ENCODE measurements at places on chromosomes 16 and 17.
A peak's percentile ranks its signal among the peaks of the same experiment; 100 is the strongest.

DNA sequence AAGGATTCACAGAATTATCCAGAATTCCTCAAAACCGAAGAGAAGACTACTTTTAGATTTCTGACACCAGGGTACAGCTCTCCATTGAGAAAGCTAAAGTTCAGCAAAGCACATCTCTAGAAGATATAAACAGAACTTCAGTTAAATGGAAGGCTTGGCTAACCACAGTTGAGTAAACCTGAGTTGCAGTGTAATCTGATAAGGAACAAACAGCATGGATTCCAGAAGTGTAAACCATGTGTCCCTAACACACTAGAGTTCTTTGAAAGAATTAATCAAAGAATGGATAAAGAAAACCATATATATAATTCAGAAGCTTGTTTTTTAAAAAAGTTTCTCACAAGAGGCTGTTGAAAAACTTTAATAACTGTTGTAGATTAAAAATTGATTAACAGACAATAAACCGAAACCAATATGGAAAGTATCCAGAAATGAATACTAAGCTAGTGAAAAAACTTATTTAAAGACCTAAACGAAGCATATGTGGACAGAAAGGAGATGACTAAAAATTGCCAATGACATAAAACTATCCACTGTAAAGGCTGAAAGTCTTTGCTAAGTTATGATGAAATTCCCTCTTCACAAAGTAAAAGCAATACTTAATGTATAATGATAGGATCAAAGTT is 4.3 kb downstream of the RNF43 start:
- ATAC-seq = no peak

GRCh38 chr17:14826358-14826757 is 438.8 kb downstream of the PMP22 start:
- ATAC-seq = no peak

- peak; percentile 64 for ATAC-seq
Observed at GRCh38 chr17:28071891-28072606, 29.6 kb downstream of the NLK start.

DNA sequence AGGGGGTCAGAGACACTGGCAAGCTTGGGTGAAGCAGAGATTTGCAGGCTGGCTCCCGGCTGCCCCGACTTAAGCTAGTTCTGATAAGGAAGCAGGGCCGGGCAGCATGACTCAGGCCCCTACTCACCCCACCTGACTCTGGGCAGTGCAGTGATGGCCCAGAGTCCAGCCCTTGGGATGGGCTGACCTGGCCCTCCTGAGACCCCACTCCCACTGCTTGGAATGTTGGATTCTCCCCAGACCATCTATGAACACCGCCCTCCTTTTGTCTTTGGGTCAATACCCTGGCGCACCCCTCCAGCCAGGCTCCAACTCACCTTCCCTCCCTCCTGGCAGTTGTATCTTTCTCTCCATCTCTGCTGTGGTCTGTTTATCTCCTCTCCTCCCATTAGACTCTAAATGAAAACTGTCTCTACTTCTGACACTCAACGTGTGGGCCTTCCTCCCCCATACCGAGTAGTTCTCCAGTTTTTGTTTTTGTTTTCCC is 21.0 kb downstream of the LGALS3BP start:
- no peak for ATAC-seq

DNA sequence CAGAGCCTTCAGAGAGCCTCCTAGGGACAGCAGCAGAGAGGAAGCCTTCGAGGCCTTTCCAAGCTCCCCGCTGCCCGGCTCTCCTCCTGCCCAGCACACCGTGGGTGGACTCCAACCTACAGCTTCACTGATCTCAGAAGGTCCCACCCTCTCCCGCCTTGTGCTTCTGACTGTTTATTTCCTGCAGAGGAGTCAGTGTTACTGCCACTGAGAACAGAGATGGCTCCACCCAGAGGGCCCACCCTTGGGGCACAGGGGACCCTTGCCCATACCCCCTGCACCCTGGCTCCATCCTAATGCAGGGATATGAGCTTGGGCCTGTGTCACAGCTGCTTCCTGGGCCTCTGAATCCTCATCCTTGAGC is 52.8 kb upstream of the TOB1 start:
- ATAC-seq = no peak

GRCh38 chr17:77332034-77332971 is 191.5 kb downstream of the SEC14L1 start:
- ATAC-seq = peak; percentile 72

DNA sequence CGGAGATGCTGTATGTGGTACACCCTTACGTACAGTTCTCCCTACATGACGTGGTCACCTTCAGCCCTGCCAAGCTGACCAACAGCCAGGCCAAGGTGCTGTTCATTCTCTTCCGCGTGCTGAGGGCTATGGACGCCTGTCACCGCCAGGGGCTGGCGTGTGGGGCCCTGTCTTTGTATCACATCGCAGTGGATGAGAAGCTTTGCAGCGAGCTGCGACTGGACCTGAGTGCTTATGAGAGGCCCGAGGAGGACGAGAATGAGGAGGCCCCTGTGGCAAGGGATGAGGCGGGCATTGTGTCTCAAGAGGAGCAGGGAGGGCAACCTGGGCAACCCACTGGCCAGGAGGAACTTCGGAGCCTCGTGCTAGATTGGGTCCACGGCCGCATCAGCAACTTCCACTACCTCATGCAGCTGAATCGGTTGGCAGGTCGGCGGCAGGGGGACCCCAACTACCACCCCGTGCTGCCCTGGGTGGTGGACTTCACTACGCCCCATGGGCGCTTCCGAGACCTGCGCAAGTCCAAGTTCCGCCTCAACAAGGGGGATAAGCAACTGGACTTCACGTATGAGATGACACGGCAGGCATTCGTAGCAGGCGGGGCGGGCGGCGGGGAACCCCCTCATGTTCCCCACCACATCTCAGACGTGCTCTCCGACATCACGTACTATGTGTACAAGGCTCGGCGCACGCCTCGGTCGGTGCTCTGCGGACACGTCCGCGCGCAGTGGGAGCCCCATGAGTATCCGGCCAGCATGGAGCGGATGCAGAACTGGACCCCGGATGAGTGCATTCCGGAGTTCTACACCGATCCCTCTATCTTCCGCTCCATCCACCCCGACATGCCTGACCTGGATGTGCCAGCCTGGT is 1.4 kb downstream of the WDR81 start:
- no peak for ATAC-seq

GRCh38 chr17:55584055-55584685 is 72.9 kb upstream of the SMIM36 start:
- ATAC-seq = no peak

GRCh38 chr17:79930877-79931816 is 91.9 kb upstream of the CBX4 start:
- peak; percentile 64 for ATAC-seq

GRCh38 chr17:55750750-55751657 is at the start of gene PCTP:
TSS of gene PCTP (plus strand) at chr17:55751051. CDS start at chr17:55751104, 53 bp downstream.
- peak; percentile 99 for ATAC-seq

DNA sequence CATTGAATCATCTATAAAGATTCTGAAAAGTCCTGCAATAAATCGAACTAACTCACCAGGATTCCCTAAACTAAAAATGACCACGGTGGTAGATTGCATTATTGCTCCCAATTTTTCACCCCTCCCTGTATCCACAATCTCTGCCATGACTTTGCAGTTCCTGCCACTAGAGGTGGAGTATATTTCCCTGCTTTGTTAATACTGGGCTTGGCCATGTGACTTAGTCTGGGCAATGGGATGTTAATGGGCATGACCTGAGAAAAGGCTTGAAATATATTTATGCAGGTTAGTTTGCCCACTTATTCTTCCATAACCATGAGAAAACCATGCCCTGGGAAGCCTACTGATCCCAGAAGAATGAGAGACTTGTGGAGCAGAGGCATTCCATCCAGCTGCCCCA is 59.1 kb downstream of the NOG start:
- ATAC-seq = no peak

DNA sequence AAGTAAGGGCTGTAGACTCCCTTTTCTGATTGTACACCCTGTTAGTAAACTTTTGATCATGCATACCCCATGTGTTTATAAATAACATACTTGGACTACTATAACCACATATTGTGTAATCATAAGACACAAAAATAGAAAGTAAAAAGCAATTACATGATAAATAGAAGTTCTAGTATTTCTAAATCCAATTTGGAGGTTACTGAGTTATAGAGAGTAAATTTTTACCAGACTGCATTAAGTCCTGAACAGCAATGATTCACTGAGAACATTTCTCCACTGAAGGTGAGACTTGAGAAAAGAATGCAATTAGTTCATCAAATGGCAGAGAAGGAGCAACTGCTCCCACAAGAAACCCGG is 7.7 kb upstream of the TBKBP1 start:
- ATAC-seq = no peak

- no peak for ATAC-seq
Observed at GRCh38 chr16:30755955-30756780, 5.7 kb downstream of the CFAP119 start.

DNA sequence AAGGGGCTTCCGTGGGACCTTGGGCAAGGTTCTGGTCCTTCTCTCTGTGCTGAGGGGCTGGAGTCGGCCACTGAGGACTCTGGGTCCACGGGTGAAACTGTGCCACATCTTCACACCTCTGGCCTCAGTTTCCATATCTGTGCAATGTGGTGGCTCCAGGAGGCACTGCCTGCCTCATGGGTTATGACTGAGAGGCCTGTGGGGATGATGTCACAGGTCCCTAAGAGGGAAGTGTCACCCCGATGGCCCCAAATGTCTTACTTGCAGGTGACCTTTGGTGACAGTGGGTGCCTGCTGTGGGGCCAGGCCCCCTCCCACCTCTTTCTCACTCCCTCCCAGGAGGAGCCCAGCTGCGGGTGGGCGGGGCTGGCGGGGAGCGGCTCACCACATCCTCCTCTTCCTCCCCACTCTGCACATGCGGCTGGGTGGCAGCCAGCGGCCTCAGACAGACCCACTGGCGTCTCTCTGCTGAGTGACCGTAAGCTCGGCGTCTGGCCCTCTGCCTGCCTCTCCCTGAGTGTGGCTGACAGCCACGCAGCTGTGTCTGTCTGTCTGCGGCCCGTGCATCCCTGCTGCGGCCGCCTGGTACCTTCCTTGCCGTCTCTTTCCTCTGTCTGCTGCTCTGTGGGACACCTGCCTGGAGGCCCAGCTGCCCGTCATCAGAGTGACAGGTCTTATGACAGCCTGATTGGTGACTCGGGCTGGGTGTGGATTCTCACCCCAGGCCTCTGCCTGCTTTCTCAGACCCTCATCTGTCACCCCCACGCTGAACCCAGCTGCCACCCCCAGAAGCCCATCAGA is at the start of gene IL21R:
Gene IL21R, plus strand, starts transcription at position 407 of the 801 bp plus-strand sequence. CDS start 27,898 bp downstream, outside the sequence.
- ATAC-seq = peak; percentile 80

GRCh38 chr17:77208217-77208808 is 67.5 kb downstream of the SEC14L1 start:
- ATAC-seq = no peak

DNA sequence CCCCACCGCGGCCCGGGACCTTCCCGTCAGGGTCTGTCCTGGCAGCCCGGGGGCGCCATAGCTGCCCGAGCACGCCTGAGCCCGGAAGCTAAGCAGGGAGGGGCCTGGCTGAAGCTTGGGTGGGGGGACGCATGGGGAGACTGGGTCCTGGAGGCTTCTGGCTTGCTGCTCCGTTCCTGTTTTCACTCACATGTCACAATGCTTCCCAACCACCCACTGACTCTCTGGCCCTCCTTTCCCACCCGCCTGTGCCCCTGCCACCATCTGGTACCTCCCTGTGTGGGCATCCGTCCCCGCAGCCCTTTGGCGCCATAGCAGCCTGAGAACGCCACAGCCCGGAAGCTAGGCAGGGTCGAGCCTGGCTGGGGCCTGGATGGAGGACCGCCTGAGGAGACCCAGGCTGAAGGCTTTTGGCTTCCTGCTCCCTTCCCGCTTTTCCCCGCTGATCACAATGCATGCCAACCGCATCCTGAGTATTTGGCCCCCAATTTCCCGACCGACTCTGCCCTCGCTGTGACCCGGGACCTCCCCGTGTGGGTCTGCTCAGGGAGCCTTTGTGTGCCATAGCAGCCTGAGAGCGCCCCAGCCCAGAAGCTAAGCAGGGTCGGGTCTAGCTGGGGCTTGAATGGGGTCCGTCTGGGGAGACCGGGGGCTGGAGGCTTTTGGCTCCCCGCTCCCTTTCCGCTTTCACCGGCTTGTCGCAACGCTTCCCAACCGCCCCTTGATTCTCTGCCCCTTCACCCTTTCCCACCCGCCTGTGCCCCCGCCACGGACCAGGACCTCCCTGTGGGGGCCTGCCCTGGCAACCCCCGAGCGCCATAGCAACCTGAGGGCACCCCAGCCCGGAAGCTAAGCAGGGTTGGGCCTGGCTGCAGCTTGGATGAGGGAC is 2290.1 kb downstream of the TP53TG3F start:
- ATAC-seq = no peak

DNA sequence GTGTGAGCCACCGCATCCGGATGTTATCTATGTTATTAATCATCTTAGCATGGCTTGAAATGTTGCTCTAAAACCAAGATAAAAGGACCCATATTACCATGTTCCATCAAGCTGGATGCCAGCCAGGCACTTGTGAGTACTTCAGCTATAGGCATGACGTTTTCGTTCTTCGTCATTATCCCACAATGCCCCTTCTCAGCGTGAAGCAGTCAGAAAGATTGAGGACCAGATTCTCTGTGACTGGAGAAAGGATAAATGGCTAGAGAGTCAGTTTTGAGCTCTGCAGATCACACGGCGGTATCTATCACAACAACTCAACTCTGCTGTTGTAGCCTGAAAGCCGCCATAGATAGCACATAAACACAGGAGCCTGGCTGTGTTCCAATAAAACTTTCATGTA is 29.8 kb upstream of the LCMT1 start:
- ATAC-seq = no peak

DNA sequence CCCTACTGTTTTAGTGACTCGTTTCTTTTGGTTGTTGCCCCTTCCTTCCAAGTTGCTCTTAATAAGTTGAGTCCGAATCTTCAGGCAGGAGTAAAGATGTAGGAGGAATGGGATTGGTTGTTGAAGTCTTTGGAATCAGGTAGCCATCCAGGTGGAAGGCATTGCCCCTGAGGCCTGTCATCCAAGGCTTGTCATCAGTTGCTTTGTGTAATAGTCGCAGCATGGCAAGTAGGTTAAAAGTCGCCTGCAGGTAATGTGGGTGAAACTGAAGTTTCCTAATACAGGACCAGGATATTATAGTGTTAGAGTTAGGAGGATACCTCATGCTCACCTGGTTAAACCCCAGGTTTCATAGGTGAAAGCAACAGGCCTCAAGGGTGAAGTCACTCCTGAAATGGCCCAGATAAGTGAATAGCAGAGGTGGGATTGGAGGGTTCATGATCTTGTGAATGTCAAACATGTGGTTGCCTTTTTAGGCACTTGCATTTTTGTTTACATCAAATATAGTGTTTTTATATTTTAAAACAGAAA is 934 bp downstream of the PCTP start:
- ATAC-seq = no peak

DNA sequence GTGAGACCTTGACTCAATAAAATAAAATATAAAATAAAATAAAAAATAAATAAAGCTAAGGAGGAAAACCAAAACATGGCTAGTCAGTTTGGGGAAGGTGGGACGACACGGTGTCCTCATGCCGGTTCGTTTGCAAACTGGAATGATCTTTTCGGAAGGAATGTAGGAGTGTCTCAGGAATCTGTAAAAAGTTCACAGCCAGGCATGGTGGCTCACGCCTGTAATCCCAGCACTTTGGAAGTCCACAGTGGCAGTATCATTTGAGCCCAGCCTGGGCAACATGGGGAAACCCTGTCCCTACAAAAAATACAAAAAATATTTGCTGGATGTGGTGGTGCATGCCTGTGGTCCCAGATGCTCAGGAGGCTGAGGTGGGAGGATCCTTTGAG is 14.7 kb upstream of the RPTOR start:
- ATAC-seq = no peak

- peak; percentile 51 for ATAC-seq
Observed at GRCh38 chr17:1627182-1627981, 1.3 kb downstream of the SLC43A2 start.
